ENCODE measurements at places on chromosomes 4 and X. TPM values are rescaled to one million over a fixed set of nuclear protein-coding genes. Genes with fewer than 3 reads are reported as not detected.

Gene STAP1
- not detected for total RNA-seq

Gene ITGB1BP2
- 3.4 TPM for total RNA-seq

Gene GABRB1
- total RNA-seq: 0.45 TPM

Gene FHDC1
- total RNA-seq: 0.17 TPM

Gene USP17L26
- not detected for total RNA-seq

Gene PLAC1
- 0.15 TPM for total RNA-seq

Gene STATH
- not detected for total RNA-seq

Gene PRKG2
- total RNA-seq: 1.0 TPM

Gene CYTL1
- 1.5 TPM for total RNA-seq

Gene AMTN
- not detected for total RNA-seq

Gene ITIH6
- not detected for total RNA-seq

Gene PDZD4
- 0.50 TPM for total RNA-seq

Gene NLGN4X
- not detected for total RNA-seq

Gene SLC39A8
- 4.0 TPM for total RNA-seq

Gene F8A1
- total RNA-seq: 2.4 TPM

Gene EPHA5
- total RNA-seq: under 0.01 TPM
